ENCODE measurements at places on chromosomes 5 and 9.

DNA sequence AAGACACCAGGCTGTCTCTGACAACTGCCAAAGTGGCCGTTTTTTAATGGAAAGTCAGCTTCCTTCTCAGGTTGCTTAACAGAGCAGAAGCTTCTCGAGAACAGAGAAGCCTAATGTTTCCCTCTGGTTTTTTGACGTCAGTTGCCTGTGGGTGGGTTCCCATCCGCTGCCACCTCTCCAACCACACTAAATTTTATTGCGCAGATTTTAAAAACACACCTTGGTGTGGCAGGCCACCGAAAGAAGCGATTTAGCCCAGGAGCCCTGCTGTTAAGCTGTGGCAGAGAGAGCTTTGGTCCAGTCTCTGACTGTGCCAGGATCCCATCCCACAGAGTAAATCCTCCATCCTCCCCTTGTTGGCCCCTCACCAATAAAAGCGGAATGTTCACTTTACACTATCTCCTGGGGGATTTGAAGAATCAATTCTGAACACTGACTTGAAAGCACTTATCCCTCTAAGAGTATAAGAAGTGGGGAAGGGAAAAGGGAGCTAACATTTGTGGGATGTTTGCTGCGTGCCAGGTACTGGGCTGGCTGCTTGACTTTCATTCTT lies 181.6 kb downstream of the AOPEP start:
- no peak for DNase-seq

DNA sequence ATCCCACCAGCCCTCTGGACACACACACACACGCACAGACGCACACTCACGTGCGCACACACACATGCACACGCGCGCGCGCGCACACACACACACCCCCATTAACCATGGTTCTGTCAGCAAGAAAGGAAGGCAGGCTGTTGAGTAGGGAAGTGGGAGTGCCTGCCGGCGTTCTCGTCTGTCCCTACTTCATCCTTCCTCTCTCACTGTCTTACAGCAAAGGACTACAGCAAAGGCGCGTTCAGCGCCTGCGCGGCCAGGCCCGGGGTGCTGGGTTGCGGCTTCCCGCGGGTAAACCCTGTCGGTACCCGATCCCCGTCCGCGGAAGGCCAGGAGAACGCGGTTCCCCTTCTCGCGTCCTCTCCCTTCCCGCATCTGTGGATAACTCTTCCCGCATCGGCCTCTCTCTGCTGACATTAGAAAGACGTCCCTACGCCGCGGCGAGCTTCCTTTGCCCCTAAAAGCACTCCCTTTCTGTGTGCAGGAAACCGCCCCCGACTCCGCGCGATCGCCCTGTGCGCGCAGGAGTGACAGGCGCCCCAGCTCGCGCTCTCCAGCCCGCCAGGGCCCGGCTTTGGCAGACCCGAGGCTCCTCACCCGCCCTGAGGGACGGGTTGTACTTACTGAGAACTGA lies 219.2 kb downstream of the AGTPBP1 start:
- DNase-seq, result no peak

DNA sequence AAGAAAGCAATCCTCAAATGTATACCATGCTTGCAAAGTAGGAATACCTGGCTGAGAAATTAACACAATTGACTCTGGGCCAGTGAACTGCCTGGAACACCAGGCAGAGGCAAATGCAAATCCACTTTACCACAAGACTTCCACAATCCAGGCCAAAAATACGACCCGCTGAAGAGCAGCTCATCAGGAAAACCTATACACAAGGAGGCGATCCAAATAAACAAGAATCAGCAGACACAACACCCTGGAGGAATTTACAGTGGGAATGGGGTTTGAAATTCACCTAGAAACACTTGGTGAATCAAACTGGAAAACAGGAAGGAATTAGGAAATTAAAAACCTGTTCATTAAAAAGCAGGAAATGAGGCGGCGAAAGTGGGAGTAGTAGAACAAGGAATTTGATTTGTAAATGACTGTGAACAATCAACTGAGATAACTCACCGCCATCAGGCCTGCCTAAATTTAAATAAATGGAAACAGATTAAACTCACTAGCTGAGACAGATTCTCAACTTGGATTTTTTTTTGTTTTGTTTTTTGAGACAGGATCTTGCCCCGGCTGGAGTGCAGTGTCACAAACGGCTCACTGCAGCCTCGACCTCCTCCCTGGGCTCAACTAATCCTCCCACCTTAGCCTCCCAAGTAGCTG lies 15.9 kb downstream of the CMBL start:
- no peak for DNase-seq

DNA sequence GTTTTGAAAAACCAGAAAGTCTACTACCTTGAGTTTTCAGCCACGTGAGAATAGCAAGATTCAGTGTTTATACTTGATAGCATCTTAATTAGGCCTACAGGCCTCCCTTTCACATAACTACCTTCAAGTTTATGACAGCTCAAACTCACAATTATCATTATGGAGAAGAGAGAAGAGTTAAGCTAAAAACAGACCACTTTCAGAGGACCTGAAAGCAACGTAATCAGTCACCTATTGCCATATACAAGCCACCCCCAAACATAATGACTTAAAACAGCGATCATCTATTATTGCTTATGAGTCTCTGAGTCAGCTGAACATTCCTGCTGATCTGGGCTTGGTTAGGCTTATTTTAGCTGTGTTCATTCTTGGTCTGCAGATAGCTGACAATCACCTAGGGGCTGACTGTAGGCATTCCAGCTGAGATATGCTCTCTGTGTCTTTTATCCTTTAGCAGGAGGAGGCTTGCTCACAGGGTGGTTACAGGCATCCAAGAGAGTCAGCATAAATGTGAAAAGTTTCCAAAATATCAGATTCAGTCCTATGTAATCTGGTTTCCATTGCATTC lies 130.9 kb downstream of the COX7C start:
- no peak for DNase-seq
